ENCODE measurements at places on chromosomes 2 and 18. TPM values are rescaled to one million over a fixed set of nuclear protein-coding genes. Genes with fewer than 3 reads are reported as not detected.

Gene C2orf66
- 0.44 TPM for total RNA-seq

- peak; percentile 45 for DNase-seq
- H3K4me3 ChIP-seq = no peak overlapping the region
- H3K4me1 ChIP-seq = peaks cover 29% of the 10 kb centered on the region
- H3K36me3 ChIP-seq = no peaks in the 10 kb centered on the region
- peak overlapping the region; percentile 6 for H3K27ac ChIP-seq
Measured at GRCh38 chr2:227411320-227411989, 23.7 kb upstream of the SCYGR1 start.

DNA sequence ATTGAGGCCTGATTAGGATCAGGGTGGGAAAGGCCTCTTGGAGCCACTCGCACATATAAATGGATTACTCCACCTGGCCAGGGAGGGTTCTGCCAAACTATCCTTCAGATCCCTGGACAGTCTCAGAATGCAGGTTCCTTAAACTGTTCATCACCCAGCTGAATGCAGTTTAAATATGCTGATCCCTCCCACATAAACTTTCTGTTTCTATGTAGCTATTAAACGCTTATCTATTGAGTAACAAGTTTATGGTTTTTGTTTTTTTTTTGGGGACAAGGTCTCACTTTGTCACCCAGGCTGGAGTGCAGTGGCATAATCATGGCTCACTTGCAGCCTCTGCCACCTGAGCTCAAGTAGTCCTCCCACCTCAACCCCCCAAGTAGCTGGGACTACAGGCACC, 1.9 kb downstream of the CAD start:
- H3K4me3 ChIP-seq = peak overlapping the region; percentile 94
- no peaks in the 10 kb centered on the region for H3K27me3 ChIP-seq
- DNase-seq = no peak
- no peak overlapping the region for H3K27ac ChIP-seq
- peaks cover 54% of the 10 kb centered on the region for H3K36me3 ChIP-seq

GRCh38 chr18:75070235-75070624, 138.7 kb downstream of the PTGR3 start:
- peak overlapping the region; percentile 98 for H3K27ac ChIP-seq
- H3K4me3 ChIP-seq = peak overlapping the region; percentile 71
- DNase-seq = no peak

Gene NEB
- 0.48 TPM for total RNA-seq

Gene ACVR1C
- total RNA-seq = 2.2 TPM

DNA sequence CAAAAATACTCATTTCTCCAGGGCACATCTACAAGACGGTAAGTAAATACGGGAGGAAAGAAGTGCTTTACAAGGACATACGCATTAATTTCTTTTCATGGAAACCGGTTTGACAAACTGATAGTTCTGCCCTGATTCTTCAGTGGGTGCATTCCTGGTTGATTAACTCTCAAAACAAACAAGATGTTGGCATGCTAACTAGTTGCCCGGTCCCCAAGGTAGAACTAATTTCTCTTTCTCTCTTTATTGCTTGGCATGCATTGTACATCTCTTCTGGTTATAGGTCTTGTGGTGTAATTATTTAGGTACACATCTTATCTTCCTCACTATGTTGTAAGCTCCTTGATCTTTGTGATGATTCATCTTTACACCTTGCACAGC, 46.9 kb upstream of the SPATS2L start:
- H3K27me3 ChIP-seq = peaks cover 14% of the 10 kb centered on the region
- H3K4me1 ChIP-seq = no peaks in the 10 kb centered on the region
- no peak for DNase-seq
- no peaks in the 10 kb centered on the region for H3K36me3 ChIP-seq
- no peak overlapping the region for H3K4me3 ChIP-seq
- H3K27ac ChIP-seq = no peak overlapping the region

DNA sequence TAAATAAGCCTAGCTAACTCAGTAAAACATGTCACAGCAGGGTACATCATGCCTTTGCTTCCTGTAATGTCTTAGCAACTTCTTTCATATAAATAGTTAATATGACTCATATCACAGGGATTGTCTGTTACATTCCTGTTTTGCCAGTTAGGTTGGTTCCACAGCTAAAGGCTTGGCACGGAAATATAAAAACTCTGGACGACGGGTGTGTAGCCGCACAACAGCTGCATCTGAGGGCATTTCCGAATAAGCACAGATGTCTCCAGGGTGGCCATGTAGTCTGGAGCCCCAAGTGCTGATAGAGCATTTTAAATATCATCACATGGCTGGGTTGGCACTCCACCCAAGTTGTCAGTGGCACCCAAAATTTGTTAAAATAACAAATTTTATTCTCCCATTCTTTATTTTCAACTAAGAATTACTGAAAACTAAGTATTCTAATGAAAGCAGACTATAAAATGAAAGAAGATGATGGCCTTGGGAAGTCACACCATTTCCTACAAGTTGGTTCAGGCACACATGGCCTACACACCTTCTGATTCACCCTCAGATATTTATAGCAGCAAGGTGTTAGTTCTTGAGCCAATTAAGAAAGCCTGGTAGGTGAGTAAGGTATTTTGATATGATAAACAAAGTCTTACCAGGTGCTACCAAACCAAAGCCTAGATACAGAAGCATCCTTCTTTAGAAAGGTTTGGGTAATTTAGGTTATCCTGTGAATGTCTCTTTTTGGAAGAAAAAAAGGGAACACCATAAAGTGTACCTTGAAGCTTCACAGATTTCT, 61.8 kb upstream of the STK17B start:
- no peak for DNase-seq
- H3K4me3 ChIP-seq = no peak overlapping the region
- no peaks in the 10 kb centered on the region for H3K27me3 ChIP-seq
- peaks cover 94% of the 10 kb centered on the region for H3K4me1 ChIP-seq

DNA sequence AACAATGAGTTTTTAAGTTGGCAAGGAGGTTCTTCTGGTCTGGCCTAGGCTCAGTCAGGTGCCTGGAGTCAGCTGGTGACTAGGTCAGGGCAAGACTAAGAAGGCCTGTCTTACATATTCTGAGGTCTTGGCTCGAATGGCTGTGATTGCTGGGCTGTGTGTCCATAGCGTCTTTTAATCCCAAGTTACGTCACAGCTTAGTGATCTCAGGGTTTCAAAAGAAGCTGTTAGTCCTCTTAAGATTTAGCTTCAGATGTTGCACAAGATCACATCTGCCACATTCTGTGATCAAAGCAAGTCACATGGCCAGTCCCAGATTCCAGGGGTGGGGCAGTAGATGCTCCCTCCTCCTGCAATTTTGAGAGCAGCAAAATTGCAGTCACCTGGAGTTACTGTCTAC, 61.3 kb downstream of the PKP4 start:
- DNase-seq = no peak
- no peak overlapping the region for H3K4me3 ChIP-seq
- H3K27me3 ChIP-seq = no peaks in the 10 kb centered on the region
- no peaks in the 10 kb centered on the region for H3K4me1 ChIP-seq
- H3K36me3 ChIP-seq = peaks cover 1% of the 10 kb centered on the region
- H3K27ac ChIP-seq = no peak overlapping the region

- DNase-seq = no peak
Measured at GRCh38 chr2:189298038-189298437, 118.5 kb upstream of the COL5A2 start.

Gene ANKRD53
- total RNA-seq = not detected

DNA sequence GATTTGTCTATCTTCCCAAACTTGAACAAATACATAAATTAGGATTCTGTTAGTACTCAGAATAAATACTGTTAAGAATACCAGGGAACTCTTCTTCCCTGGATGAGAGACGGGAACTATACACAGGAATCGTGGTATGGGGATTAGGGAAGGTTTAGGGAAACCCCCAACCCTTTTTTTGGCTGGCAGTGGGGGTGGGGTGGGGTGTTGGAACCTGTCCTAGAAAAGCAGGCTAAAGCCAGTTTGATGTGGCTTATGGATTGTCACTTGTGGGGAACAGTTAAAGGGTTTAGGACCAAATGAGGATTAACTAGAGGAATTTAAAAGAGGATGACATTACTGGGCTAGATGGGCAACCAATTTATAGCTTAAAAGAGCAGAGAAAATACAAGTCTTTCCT, 1.8 kb downstream of the SLC4A10 start:
- no peaks in the 10 kb centered on the region for H3K4me1 ChIP-seq
- H3K27me3 ChIP-seq = peaks cover 50% of the 10 kb centered on the region
- no peak overlapping the region for H3K27ac ChIP-seq
- no peak for DNase-seq

DNA sequence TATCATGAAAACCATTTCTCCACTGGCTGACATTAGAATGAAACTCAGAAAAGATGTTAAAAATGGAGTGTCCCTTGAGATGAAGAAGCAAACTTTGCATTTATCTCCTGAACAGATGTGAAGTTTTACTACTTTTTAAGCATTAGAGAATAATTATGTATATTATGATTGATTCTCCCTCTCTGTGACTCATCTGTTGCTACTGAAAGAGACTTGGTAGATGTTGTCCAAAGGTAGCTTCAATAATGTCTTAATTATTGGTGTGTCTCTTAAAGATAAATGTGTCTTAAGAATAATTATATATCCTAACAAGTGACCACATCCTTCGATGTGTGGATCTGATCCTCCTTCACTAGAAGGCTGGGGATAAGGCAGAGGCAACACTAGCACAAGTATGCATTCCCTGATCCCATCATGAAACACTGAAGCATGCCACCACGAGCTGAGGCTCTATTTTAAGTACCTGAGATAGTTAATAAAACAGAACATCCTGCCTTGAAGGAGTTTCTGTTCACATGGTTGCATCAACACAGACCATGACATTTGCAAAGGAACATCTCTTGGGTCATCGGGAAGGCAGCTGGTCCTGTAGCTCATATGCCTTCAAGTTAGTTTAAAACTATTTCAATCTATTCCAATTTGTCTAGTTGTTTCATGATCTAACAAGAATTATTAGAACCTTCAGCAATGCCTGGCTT, 15.5 kb downstream of the RND3 start:
- H3K4me1 ChIP-seq = no peaks in the 10 kb centered on the region
- H3K4me3 ChIP-seq = no peak overlapping the region
- no peaks in the 10 kb centered on the region for H3K27me3 ChIP-seq

Gene RTP5
- not detected for total RNA-seq

Gene PXDN
- 0.58 TPM for total RNA-seq

DNA sequence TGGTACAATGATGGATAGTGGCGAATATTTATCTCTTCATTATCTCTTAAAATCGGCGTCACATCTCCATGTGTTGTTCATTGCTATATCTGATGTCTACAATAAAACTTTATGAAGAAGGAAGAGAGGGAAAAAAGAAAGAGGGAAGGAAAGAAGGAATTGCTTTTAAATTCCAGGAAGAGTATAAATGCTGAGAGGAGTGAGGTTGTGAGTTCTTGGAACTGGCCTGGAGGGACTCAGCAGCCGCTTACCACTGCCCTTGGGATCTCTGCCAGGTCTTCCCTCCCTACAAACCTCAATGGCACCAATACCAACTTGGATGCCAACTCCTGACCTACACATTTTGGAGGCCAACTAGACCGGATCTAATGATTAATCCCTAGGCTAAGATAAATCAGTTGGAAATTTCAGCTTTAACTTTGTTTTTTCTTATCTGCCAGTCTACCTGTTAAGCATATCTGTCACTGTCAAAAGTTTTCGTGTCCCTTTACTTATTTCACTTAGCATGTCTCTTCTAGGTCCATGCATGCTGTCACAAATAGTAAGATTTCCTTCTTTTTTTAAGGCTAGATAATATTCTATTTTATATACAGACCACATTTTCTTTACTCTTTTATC, 9.8 kb downstream of the SCN9A start:
- DNase-seq = no peak
- H3K27me3 ChIP-seq = peaks cover 2% of the 10 kb centered on the region
- no peak overlapping the region for H3K27ac ChIP-seq
- H3K36me3 ChIP-seq = no peaks in the 10 kb centered on the region

- peak overlapping the region; percentile 68 for H3K4me3 ChIP-seq
- H3K27me3 ChIP-seq = peaks cover 18% of the 10 kb centered on the region
- peak overlapping the region; percentile 86 for H3K27ac ChIP-seq
- no peaks in the 10 kb centered on the region for H3K36me3 ChIP-seq
Measured at GRCh38 chr2:113390124-113390849, 47.2 kb upstream of the ZNG1B start.

DNA sequence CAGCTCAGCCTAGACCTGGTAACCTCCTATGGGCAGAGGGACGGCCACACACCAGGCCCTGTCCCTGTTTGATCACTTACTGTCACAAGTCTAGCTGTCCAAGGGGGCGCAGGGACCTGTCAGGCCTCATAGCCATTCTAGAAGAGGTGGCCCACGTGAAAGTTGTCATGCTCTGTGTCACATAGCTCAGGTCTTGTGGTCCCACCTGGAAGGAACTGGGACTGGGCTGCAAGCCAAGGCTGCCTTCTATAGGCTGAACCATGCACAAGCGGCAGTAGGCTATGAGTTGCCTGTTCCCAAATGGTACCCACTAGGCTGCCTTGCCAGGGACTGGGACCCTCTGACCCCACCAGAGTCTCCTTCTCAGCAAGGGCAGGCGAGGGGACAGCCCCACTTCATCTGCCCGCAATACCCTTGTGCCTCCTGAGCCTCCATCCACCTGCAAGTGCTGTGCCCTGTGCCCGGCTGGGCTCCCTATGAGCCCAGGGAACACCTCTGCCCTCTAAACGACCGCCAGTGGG, 177.5 kb downstream of the ANAPC1 start:
- no peak for DNase-seq
- H3K27ac ChIP-seq = no peak overlapping the region
- H3K27me3 ChIP-seq = peaks cover 10% of the 10 kb centered on the region
- H3K36me3 ChIP-seq = no peaks in the 10 kb centered on the region
- no peak overlapping the region for H3K4me3 ChIP-seq
- H3K4me1 ChIP-seq = peaks cover 48% of the 10 kb centered on the region
